ENCODE measurements at places on chromosomes 2 and 18.
A peak's percentile ranks its signal among the peaks of the same experiment; 100 is the strongest.

GRCh38 chr2:102585847-102586404 is 33.4 kb upstream of the SLC9A2 start:
- DNase-seq = no peak

DNA sequence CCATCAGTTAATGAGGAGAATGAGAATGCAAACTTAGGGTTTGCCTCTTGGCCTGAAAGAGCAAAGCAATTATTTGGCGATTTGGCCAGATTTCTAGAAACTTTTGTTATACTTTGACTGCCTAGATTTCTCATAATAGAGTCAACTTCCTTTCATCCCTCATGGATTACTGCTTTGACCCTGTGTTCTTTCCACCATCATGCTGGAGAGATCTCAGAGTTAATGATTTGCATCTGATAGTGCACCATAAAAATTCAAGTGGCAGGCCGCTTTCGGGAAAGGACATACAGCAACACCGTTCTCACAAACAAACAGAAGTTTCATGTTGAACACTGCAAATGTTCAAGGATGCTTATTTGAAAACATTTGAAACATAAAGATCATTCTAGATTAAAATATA is 143.7 kb upstream of the ZFP36L2 start:
- no peak for DNase-seq

- DNase-seq = peak; percentile 60
Measured at GRCh38 chr2:69798290-69798908, 31.1 kb upstream of the GMCL1 start.

- no peak for DNase-seq
Measured at GRCh38 chr2:37639631-37640030, 31.8 kb downstream of the CDC42EP3 start.

DNA sequence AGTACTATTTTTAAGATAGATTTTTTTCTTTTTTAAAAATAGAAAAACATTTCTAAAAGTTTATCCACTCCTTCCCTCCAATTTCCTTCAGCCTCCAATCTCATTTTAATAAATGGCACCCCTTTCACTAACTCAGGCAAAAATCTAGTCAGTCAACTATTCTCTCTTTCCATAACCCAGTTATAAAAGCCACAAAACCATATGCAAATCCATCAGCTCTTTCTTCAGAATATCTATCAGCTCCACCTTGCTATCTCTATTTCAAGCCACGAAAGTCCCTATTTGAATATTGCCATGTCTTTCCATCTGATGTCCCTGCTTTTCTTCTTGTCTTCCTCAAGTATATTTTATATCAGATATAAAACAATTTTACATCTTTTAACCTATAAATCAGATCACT is 397.1 kb downstream of the ERBB4 start:
- DNase-seq = no peak

DNA sequence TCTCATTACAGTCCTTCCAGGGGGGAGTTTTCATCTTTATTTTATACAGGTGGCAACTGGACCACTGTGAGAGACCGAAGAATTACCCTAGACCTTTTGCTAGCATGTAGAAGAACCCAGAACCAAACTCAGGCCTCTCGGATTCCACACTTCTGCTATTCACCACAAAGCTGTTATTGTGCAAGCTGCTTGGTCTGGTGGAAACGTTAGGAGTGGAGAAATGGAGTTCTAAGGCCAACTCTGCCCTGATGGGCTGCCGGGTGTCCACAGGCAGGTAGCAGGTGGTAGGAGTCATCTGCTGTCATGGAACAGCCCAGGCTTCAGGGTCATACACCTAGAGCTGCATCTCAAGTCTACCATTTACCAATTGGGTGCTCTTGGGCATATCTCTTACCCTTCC is 218.8 kb downstream of the BCL11A start:
- DNase-seq = no peak

GRCh38 chr2:23050388-23050787 is 334.6 kb upstream of the KLHL29 start:
- DNase-seq = no peak

GRCh38 chr2:38702413-38702812 is 36.5 kb downstream of the GALM start:
- no peak for DNase-seq

DNA sequence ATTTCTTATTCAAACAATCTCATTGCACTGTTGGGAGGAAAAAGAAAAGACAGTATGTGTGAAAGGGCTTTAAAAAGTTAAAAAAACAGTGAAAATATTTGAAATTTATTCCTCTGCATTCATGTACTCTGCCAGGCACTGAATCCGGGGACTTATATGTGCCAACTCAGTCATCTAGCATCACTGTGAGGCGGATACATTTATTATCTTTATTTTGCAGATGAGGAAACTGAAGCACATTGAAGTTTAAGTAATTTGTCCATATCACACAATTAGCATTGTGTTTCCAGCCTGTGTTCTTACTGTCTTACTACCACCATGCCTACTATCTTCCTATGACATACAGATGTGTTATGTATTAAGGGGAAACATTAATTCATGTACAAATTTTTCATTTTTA is 1.8 kb downstream of the LCLAT1 start:
- no peak for DNase-seq

DNA sequence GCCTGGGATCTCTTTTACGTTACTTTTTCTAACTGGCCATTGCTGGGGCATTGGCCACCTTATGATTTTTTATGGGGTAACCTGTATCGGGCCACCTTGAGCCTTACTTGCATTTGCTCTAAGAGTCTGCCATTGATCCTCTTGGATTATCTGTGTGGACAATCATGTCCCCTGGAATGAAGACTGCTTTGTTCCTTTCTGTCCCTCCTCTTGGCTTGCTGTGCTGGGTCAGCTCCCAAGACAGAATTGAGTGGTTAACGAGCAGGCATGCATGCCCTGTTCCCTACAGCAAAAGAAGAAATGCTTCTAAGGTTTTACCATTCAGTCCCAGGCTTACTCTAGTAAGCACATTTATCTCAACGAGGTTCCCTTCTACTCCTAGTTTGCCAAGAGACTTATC is 46.3 kb downstream of the MAL start:
- no peak for DNase-seq

DNA sequence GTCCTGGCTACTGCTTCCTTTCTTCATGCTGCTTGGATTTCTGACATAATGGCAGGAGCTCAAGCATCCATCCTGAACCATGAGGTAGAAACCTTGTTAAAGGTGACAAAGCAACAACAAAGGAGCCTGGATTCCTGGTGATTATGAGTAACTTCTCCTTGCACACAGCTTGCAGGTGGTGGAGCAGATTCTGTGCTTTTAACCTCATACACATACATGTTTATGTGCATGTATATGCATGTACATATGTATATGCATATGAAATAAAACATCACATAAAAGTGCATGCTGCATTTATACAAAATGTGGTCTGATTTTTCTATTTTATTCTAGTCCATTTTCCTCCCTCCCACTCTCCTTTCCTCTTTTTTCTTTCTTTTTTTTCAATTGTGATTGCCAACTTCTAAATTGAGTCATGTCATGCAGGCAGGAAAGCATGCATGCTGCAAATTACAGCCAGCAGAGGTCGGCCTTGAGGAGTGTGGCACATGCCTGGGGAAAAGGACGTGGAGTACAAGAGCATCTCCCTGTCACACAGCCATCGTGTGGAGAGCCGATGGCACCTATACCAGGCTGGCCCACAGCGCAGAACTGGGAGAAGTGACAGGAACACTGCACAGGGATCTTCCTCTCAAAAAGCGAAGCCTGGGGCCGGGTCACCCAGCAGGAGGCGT is 17.9 kb downstream of the LCT start:
- no peak for DNase-seq

DNA sequence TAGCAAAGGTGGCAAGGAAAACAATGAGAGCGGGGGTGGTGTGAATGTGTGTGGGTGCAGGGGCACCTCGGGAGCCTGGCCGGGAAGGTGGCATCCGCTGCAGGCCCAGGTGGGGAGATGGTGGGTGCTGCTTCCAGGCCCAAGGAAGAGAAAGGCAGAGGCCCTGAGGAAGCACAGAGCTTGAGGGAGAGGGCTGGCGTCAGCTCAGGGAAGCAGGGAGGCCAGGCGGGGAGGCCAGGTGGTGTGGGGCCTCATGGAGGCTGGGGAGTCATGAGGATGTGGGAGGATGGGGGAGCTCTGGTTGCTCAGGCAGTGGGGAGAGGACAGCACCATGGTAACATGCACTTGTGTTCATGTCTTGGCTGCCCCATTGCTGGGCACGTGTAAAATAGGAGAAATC is 43.3 kb downstream of the AGAP1 start:
- no peak for DNase-seq

- no peak for DNase-seq
Measured at GRCh38 chr2:154195644-154196195, 324.0 kb downstream of the GALNT13 start.

DNA sequence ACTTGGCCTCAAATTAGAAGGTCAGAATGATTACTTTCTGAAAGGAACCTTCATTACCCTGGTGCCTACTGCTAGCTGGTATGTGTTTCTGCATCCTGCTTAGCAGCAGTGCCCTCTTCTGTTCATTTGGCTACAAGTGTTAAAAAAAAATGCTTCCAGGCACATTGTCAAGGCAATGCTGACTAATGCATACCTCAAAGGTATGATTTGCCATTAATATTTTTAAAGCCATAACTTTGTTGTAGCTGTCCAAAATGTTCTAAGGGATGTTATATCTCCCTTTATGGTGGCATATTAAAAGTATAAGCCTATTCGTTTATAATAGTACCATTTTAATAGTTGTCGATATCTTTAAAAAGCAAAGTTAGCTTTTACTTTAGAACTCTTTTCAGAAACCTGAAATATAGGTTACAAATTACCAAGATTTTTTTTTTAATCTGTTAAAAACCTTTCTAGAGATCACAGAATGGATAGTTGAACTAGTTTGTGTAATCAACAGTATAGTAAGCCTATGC is 52.0 kb upstream of the FAM171B start:
- no peak for DNase-seq

GRCh38 chr18:45004546-45005080 is 323.9 kb downstream of the SETBP1 start:
- DNase-seq = no peak

- DNase-seq = no peak
Measured at GRCh38 chr2:168962636-168963035, 61.5 kb downstream of the G6PC2 start.

GRCh38 chr2:42568401-42569115 is at the start of gene MTA3:
Gene MTA3, plus strand, starts transcription at chr2:42568632. Its CDS starts 114 bp downstream, at chr2:42568746.
- DNase-seq = peak; percentile 80

- no peak for DNase-seq
Measured at GRCh38 chr2:100756704-100757103, 63.2 kb upstream of the NPAS2 start.

DNA sequence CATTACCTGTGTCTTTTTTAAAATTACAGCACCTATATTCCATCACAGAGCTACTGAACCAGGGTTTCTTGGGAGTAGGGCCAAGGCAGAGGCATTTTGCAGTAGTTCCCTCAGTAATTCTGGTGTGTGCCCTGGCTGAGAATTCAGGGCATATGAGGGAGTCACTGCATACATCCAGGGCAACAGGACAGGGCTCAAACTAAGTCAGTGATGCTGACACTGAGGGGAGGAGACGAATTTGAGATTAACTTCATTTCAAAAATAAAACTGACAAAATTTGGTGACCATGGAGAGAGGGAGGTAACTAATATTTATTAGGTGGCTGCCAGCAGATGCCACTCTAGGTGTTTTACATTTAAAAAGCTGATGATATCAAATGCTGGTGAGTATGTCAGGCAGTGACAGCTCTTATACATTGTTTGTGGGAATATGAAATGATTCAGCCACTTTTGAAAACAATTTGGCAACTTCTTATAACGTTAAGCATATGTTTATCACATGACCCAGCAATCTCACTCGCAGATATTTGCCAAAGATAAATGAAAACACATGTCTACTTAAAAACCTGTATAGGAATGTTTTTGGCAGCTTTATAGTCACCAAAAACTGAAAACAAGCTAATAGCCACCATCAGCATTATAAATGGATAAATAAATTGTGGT is 20.3 kb downstream of the STRADB start:
- no peak for DNase-seq

- no peak for DNase-seq
Measured at GRCh38 chr2:84959095-84959565, 11.8 kb upstream of the KCMF1 start.

- DNase-seq = no peak
Measured at GRCh38 chr2:41832218-41832617, 215.6 kb upstream of the PKDCC start.

DNA sequence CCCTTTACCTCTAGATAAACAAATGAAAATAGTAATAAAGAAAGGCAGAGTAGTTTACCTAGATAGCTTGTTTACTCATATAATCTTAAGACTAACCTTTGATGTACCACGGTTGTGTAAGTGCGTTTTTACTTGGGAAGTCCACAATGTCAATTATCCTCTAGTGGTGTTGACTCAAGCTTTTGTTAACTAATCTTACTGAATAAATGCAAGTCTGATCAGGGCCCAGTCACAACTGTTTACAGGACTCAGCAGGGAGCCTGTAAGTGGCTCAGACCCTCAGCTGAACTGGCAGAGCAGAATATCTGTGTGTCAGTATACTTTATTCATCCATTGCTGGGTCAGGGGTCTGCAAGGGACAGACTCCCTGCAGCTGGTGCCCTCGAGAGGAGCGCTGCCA is 98.1 kb upstream of the ACAA2 start:
- DNase-seq = no peak

- no peak for DNase-seq
Measured at GRCh38 chr2:53786352-53786704, 425 bp downstream of the ASB3 start.

GRCh38 chr2:212595036-212595654 is 56.5 kb upstream of the ERBB4 start:
- no peak for DNase-seq

DNA sequence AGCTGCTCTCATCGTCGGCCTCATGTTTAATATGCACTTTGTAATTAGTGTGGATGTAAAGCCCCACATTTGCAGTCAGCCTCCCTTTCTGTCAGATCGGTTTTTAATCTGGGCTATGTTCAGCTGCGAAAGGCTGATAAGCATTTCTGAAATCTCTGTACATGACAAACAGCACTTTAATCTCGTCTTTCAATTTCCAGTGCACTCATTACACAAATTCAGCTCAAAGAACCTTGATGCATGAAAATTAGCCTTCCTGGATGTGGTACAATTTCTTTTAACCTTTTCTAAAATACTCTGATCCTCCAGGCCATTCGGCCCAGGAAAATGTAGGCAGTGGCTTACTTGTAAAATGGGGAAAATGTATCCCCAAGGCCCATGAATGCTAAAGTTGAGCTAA is 265.1 kb downstream of the RND3 start:
- no peak for DNase-seq

GRCh38 chr18:25251068-25251467 is 100.9 kb downstream of the ZNF521 start:
- DNase-seq = no peak

Measured in left hindlimb (tissue), 1 donor.